Spinal cord (tissue), 10 donors: ENCODE measurements at places on chromosomes 1 and 21. TPM values are rescaled to one million over a fixed set of nuclear protein-coding genes. Genes with fewer than 3 reads are reported as not detected.

The CCDC30 gene
- total RNA-seq = 12.0 TPM

The PLA2G2F gene
- not detected for total RNA-seq

The RGS13 gene
- 0.11 TPM for total RNA-seq

The LCE1E gene
- total RNA-seq = not detected

The AHDC1 gene
- total RNA-seq = 13.2 TPM

The SMIM1 gene
- total RNA-seq = 0.99 TPM

The TARBP1 gene
- 51.8 TPM for total RNA-seq

The DISP3 gene
- 8.3 TPM for total RNA-seq

The OLFM3 gene
- 62.9 TPM for total RNA-seq

The RGL1 gene
- 50.7 TPM for total RNA-seq

The VASH2 gene
- 10.3 TPM for total RNA-seq
